AG10803 (cell line): ENCODE measurements at places on chromosomes 3 and 15.

DNA sequence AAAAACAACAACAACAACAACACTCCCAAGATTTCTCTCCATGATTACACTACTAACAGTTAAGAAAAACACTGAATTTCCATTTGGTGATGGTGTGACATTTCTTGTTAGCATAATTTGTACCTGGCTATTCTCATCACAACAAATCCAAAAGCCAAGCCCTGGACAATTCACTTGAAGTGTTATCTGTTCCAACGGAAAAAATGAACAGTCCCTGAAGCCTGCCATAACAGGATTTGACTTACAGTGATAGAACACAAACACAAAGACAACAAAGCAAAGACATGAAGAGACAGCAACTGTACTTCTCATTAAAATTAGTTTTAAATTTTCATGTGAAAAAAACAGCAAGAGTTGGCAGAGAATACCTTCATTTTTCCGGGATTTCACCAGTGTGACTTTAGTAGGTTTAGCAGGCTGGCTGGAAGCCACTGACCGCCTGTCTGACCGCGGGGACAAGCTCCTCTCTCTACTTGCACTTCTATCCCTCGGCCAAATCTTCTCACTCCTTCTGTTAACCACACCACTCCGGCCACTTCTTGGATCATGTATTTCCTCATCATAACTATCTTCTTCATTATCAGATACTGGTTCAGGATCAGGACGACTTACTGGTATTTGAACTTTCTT, 56.3 kb downstream of the TJP1 start:
- no peak for DNase-seq

- no peak for DNase-seq
These were observed 299.7 kb upstream of the LMCD1 start for GRCh38 chr3:8201886-8202285.

DNA sequence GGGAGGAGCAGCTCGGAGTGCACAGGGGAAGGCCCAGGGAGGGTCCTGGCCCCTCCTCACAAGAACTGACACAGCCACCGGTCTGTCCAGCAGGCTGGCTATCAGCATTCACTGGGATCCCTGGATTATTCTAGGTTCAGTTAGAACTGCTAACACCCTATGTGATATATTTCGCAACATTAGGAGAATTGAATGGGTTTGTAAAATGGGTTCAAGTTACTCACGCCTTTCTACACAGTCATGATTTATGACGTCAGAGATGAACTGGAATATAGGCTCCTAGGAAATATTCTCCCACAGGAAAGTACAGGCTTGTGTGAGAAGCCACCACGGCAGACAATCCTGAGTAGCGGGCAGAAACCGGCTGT, 969 bp upstream of the BSN start:
- DNase-seq, result peak; percentile 28

DNA sequence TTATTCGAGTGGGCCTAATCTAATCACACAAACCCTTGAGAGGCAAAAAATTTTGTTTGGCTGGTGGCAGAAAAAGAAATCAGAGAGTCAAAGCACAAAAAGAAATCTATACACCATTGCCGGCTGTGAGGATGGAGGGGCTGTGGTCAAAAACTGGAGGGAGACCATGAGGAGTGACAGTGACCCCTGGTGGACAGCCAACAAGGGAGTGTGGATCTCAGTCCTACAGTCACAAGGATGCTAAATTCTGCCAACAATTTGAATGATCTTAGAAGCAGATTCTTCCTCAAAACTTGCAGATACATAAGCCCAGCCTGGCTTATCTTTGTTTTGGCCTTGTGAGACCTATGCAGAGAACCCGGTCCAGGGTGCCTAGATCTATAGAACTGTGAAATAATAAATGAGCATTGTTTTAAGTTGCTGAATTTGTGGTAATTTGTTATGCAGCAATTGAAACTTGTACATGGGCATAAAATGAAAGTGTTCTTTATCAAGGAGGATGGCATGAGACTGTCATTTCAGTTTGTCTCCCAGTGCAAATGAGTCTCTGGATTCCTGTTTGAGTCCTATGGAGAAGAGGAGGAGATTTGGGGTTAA, 103.0 kb upstream of the ARHGEF26 start:
- peak; percentile 9 for DNase-seq

DNA sequence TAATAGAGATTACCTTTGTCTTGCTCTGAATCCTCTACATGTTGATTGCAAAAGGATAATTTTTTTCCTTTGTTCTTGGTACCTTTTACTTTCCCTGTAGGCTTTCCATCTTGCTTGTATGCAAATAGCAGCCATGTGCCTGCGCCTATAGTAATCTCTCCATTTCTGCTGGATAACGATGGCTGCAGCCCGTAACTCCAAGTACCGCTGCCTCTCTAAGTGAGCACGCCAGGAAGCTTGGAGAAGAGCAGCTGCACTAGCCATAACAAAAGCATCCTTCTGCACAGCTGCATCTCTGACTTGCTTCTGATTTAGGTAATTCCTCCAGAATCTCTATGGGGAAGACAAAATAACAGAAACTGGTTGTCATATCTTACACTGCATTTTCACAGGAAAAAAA, 89.3 kb downstream of the NR2E3 start:
- DNase-seq, result no peak

DNA sequence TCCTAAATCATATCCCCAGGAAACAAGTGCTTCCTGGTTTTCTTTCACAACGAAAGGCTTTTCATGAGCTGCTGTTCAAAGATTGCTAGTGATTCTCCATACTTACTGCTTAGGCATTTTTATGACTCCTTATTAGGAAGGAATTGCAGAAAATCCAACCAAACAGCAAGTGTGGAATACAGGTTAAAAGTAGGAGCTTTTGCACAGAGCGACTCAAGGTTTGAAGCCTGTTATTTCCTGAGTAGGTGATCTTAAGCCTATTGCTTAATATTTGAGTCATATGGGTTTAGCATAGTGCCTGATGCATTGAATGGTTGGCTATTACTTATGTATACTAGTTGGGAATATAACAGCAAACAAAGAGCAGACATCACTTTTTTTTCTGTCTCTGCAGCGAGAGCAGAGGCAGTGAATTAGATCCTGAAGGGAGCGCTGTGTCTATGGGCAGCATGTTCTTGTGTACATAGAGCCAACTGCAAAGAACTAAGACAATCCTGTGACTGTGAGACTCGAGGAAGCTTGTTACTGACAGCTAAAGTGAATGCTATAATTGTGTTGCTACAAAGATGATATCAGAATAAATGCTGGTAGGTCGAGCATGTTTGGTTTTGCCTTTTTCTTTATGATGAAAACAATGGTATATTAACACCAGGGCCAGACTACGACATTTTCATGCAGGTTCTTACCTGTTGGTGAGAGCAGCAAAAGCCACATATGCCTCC, 6.3 kb downstream of the TM4SF1 start:
- DNase-seq, result peak; percentile 72

GRCh38 chr3:17634964-17635363, 107.5 kb downstream of the TBC1D5 start:
- DNase-seq, result no peak

DNA sequence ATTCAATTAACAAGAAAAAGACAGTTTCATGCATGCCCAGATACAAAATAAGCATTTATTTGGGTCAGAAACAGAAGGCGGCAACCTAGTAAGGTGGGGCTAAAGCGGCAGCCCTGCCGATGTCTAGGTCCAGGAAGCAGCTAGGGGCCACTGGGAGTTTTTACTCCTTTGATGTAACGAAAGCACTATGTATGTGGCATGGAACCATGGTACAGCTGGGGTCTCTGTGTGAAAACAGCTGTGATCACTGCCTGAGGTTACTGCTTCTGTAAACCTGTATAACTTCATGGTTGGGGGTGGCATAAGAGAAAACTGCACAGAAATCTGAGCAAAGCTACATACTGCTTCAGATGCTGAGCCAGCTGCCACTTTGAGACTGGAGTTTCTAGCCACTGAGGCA, 119.5 kb downstream of the ZNF280D start:
- DNase-seq, result no peak

DNA sequence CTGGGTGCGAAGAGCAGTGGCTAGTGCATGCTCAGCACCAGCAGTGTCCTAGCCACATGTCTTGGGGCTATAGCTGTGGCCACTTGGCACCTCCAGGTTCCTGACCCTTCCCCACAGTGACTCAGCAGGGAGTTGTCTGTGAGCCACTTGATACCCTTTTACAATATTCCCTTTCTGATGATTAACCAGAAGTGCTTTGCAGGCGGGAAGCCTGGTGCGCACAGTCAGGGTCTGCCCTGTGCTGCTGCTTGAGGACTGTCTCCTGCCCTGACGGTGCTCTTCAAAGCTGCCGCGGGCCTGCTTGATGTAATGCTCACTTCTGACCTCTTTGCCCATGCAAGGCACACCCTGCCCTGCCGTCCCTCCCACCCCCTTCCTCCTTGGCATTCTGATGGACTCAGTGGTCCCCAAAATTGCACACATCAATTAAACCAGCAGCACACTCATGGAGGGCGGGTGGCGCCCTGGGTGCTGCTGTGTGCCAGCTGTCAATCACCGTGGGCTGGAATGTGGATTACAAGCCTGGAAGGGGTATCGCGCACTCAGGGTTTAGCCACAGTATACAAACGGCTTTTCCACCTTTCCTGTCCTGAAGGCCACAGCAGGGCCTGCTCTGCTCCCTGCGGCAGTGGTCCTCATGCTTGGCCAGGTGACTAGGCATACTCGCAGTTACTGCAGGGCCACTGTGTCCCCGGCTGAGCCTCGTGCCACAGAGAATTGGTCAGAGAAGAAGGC, 40.9 kb upstream of the PCSK6 start:
- DNase-seq, result no peak

DNA sequence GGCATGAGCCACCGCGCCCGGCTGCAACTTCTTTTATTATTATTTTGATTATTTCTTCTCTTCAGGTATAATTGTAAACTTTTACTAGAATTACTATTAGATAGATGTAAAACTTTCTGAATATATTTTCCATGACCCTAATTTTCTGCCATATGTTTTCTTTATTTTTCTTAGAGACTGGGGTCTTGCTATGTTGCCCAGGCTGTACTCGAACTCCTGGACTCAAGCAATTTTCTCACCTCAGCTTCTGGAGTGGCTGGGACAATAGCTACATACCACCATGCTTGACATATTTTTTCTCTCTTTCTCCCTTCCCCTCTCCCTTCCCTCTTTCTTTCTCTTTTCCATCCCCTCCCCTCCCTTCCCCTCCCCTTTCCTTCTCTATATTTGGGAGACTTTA, 29.6 kb upstream of the CHST2 start:
- DNase-seq, result no peak

GRCh38 chr3:106103383-106103782, 234.6 kb upstream of the CBLB start:
- no peak for DNase-seq

GRCh38 chr15:75646112-75646943, 1.4 kb upstream of the SNX33 start:
- DNase-seq, result no peak

GRCh38 chr3:142645236-142645793, 49.1 kb downstream of the PLS1 start:
- DNase-seq, result no peak
